ENCODE measurements at places on chromosomes 2 and 18.
A peak's percentile ranks its signal among the peaks of the same experiment; 100 is the strongest.

- DNase-seq: no peak
Measured at GRCh38 chr18:74278058-74278457, 13.7 kb downstream of the CYB5A start.

DNA sequence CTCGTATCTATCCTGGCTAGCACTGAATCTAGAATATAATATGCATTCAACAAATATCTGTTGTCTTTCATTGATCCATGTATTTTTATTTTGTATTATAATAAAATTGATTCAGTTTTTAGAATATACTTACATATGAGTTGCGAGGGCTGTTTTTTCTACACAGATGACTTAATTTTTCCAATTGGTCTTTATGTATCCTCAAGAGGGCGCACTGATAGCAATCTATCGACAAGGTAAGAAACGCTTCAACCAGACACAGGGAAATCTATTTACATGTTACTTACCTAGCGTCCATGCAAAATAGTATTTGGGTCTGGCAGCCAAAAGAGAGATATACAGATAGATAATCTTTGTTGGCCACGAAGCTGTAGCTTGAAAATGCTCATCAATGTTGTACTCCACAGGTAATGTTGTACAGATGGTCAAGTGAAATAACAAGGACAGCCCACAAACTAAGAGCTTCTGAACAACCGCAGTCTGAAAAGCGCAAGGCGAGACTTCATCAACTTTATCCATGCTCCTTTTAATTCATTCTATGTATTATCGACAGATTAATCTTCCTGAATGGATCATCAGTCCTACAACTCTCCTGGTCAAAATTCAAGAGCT is 35.5 kb upstream of the KIDINS220 start:
- DNase-seq: no peak

DNA sequence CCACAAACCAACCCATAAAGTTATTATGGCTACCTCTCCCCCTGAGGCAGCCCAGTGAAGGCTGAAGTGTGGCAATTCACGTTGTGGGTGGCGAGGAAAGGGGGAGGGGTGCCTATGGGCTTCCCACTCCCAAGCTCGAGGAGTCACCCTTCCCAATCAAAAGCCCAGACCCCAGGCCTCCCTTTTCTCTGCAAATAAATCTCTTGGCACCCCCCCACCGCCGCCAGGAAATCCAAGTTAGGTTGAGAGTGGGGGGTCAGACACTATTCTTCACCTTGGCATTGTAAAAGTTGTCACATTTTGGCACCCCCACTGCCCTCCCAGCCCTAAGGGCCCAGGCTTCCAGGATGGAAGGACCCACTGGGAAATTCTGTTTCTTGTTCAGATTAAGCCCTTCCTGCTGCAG is 6.9 kb downstream of the ANKRD53 start:
- no peak for DNase-seq

GRCh38 chr2:48043746-48044145 is 137.4 kb upstream of the FBXO11 start:
- no peak for DNase-seq

- DNase-seq: no peak
Measured at GRCh38 chr18:36829362-36830157, 633 bp downstream of the KIAA1328 start.

GRCh38 chr2:240624950-240625621 is at the start of gene GPR35:
TSS of gene GPR35 (plus strand) at chr2:240625480. CDS start at chr2:240629953, 4,473 bp downstream.
- peak; percentile 43 for DNase-seq

DNA sequence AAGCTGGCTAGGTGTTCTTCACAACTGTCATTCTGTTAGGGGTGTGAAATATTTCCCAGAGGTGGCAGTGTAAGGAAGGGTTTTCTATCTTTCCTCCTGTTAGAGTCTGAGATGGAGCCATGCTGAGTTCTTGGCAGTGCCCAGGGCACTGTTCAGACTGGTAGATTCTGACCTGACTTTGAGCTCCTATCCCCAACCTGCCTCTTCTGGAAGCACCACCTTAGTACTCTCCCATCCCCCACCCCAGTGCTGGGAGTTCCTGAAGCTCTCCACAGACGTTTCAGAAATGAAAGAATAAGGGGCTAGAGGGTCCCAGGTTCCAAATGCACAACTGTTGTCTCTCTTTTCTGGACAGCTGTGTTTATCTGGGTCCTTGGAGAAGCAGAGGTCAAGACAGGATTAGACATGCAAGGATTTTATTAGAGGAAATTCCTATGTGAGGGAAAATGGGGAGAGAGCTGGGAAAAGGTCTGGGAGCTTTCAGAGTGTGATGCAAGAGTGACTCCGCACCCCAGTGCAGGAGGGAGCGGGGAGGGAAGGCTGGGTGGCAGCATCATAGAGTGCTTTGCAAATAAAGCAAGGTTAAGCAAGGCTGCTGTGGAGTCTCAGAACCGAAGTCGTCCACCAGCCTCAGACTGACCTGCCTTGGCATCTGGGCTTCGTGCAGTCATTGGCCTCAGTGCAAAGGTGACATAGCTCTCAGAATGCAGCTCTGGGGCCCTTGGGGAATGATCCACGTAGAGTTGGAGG is 75.5 kb downstream of the SLC4A3 start:
- DNase-seq: no peak

DNA sequence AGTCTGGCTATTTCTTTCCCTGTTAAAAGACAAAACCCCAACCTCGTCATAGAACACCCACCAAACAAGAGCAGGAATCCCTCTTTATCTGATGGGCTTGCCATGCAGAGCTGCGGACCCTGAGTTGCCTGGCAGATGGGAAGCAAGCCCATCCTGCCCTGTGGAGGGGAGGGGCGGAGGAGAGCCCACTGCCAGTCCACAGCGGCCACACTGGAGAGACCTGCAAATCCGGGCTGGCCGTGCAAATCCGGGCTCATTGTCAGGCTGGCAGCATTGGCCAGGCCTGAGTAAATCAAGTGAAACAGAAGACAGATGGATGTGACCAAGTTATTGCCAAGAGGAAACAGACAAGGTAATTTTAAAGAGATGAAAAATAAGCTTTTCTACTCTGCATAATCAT is 22.0 kb downstream of the MYL12B start:
- DNase-seq: no peak

DNA sequence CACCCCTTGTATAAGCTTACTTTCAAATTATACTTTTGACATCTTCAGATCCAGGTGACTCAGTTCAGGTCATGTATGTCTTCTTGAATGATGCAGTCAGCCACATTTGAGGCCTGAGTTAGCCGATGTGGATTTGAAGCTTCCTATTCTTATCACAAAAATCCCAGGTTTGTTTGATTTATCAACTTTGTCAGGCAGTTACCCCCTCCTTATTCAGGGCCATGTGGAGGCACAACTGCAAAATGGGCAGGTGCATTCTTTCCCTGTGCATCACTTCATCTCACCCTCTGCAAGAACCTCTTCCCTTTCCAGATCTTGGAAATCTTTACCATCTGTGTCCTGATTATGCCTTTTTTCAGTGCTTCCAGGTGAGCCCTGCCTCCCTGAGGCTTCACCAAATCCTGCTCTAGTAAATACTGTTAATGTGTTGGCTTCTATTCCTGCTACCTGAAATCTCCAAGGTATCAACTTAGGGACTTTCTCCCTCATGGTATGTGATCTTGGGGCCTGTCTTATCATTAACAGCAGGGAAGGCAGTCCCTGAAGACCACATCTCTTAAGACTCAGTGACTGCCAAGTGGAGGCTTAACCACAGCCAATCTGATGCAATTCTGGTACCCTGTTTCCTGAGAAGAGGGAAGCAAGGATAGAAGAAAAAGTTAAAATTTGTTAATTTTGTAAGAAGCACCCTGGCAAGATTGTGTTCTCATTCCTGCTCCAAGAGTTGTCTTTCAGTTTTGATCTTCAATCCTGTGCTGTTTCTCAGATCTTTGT is 9.4 kb upstream of the ARHGAP28 start:
- no peak for DNase-seq

GRCh38 chr2:88638743-88639142 is 11.5 kb upstream of the EIF2AK3 start:
- DNase-seq: no peak

- no peak for DNase-seq
Measured at GRCh38 chr2:241188361-241189092, at the start of gene ANO7. TSS of gene ANO7 (plus strand) at chr2:241188677. CDS start at chr2:241190064, 1,387 bp downstream.

DNA sequence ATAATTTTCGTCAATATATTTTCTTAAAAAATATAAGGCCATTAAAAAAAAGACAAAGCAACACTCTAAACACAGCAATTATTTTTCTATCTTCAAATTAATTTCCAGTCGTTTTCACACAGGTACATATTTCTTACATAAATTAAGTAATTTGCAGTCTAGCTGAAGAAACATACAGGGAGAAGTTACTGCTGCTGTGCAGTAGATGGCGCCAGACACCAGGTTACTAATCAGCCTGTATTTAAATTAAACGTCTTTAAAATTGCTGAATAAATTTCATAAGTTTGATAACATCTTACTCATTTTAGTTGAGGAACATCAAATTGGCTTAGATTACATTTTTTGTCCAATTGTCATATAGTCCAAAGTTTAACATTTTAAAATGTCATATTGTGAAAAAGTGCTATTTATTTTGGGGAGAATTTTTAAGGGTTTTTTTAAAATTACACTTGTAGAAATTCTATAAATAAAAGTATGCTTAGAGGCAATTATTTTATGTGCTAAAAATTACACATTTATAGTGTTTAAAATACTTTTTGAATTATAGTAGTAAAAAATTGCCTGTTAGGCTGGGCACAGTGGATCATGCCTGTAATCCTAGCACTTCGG is 88.4 kb downstream of the PMAIP1 start:
- peak; percentile 21 for DNase-seq

DNA sequence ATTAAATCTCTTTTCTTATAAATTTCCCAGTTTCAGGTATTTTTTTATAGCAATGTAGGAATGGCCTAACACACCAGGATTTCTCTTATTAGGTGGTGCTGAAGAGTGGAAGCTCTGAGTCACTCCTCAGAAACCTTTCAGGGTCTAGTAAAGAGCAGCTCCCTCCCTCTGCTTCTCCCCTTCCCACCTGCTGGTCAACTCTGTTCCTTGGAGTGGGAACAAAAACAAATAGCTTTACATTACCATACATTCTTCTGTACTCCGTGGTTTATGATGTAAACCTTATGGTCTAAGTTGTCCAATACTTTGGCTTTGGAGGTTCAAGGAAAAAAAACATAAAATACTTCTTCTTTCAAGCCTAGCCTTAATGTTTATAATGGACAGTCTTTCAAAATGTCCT is 2.7 kb upstream of the IL1R1 start:
- DNase-seq: no peak

GRCh38 chr2:67445652-67446268 is 48.6 kb downstream of the ETAA1 start:
- no peak for DNase-seq

DNA sequence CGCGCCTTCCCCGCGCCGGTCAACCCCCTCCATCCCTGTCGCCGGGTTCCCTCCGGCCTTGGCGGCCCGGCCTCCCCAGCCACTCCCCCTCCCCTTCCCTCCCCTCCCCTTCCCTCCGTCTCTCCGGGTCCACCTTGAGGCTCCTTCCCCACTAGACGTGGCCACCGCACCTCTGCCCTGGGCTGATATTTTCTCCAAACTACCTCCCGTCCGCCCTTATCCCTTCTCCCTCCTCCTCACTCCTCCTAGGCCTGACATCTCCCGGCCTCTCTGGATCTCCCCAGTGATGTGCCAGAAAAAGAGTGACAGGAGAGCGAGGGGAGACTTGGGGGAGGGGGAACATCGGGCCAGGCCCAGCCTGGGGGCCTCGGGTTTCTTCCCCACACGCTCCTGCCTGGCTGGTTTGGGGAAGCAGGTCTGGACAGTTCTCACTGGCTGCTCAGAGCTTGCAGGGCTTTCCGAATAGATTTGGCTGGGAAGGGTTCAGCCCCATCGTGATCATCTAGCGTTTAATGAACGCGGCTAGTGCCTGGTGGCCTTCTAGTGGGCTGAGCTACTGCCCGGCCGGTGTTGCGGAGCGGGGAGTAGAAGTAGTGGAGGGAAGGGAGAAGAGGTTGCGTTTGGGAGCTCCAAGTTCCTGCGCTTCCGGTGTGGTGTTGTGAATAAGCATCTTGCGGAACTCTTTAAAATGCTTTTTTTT is 641 bp downstream of the MAPRE3 start:
- no peak for DNase-seq

- no peak for DNase-seq
Measured at GRCh38 chr2:200039724-200040650, 84.6 kb downstream of the MAIP1 start.

- DNase-seq: no peak
Measured at GRCh38 chr18:46518438-46518837, 138.6 kb downstream of the LOXHD1 start.

DNA sequence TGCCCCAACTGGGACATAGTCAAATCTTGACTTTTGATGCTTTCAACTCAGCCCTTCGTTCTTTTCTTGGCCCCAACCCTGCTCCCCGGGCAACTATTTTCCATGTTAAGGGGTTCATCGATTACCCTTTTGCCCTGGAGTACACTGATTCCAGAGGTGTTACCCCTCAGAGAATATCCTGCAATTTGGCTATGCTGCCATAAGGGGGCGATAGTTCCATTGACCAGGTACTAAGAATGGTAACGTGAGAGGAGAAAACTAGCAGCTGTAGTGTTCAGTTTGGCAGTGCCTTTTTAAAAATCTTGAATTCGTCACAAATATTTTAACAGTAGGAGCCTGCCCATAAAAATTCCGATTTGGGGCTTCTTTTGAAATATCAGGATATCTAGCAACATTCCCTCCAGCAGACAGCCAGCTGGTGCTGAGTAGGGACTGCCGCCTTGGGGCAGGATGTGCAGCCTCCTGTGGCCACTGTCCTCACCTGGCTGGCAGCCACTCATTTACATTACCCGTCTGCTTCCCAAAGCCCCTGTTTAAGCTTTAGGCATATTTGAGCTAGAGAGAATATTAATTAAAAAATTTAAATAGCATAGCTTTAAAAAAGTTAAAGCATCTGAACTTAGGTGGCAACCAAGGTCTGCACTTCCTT is 146.3 kb upstream of the SKOR2 start:
- DNase-seq: no peak

DNA sequence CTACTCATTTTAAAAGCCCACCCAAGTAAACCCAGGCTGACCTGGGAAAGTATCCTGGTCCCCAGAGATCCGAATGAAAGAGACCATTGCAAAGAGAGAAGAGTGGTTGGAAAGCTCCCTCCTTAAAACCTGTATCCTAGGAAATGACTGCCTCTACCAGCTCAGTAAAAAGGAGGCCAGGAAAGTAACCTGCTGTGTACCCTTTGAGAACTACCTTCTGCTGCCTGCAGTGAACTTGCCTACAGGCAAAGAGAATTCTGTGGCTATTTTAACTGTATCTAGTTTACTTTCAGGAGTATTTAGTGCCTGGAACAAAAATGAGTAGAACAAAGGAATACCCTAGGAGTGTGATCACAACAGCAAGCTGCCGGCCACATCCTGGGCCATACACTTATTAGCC is 641.7 kb upstream of the NRXN1 start:
- no peak for DNase-seq

GRCh38 chr2:228318218-228318617 is 136.7 kb upstream of the SPHKAP start:
- DNase-seq: no peak

- DNase-seq: no peak
Measured at GRCh38 chr18:60020107-60020925, 120.5 kb downstream of the PMAIP1 start.

DNA sequence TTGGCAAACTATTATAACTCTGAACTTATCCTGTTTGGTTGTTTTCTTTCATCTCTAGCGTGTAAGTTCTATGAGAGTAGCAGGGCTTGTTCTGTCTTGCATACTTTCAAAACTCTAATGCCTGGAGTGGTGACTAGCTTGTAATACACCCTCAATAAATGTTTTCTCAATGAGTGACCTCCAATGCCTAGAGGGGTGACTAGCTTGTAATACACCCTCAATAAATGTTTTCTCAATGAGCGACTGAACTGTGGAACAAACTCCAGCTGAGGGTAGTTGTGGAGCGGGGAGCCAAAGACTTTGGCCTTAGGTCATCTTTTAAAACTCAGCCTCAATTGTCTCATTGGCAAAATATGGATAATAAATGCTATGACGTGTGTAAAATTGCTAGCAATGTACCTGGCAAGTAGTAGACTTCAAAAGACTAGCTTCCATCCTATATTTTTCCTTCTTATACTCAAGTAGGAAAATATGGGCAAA is 1.8 kb downstream of the GPD2 start:
- no peak for DNase-seq

Data from stimulated activated CD4-positive, alpha-beta T cell treated with anti-CD3 and anti-CD28 coated beads, Interleukin-1b, Interleukin-23, amount 100 ng/mL, for 1 hour (primary cell).